ENCODE measurements at places on chromosomes 5 and 9. TPM values are rescaled to one million over a fixed set of nuclear protein-coding genes. Genes with fewer than 3 reads are reported as not detected.

Gene CFAP77
- 0.18 TPM for total RNA-seq

Gene HRCT1
- total RNA-seq = 0.21 TPM

Gene GTF3C4
- 24.9 TPM for total RNA-seq

Gene TSSK1B
- not detected for total RNA-seq

Gene TGFBI
- 3.2 TPM for total RNA-seq

Gene CRHBP
- 2.3 TPM for total RNA-seq

Gene FABP6
- total RNA-seq = 0.48 TPM

Gene FGFR4
- 105 TPM for total RNA-seq

Gene OCLN
- total RNA-seq = 39.9 TPM

Gene APBA1
- total RNA-seq = 0.81 TPM

Gene C5orf52
- not detected for total RNA-seq

- peak; percentile 65 for DNase-seq
Observed at GRCh38 chr9:127915801-127916719, 781 bp downstream of the ST6GALNAC4 start.

DNA sequence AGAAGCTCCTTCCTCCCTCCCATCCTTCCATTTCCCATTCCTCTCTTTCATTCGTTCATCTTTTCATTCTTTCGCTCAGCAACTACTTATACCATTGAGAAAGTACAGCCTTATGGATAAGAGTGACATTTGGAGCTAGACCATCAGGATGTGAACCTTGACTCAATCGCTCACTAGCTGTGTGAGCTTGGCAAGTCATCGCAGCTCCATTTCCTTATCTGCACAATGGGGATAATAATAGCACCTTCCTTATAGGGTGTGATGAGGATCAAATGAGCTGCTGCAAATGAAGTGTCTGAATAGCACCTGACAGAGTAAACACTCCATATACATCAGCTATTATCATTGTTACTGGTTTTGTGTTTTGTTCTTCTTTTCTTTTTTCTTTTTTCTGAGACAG lies 28.1 kb upstream of the SYNPO start:
- DNase-seq = no peak

DNA sequence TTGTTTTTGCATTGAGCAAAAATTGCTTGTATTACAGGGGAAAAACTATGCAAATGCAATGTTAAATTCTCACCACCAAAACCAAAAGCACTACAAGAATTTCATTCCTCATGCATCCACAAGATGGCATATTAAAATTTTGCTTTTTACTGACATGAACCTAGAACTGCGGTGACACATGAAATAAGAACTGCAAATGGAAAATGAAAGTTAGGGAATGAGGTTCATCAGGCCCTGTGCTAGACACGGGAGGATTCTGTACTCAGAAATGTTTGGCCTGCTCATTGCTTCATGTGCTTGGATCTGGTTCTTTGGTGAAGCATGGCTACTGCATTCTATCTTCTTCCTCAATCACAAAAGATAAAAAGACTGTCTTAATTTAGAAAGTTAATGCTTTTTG lies 9.1 kb upstream of the RFK start:
- DNase-seq = no peak

DNA sequence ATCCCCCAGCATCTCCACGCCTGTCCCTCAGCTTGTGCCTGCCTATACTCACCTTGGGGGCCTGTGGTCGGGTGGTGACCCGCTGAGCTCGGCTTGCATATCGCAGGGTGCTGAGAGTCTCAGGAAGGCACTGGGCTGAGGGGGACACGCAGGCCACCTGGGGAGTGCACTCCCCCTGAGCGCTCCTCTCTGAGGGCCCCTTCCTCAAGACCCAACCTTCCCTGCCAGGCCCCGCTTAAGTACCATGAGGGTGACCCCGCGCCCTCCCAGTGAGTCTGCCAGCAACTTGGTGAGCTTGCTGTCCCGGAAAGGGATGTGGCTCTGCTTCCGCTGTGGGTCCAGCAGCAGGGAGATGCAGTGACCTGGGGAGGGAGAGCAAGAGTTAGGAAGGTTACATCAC lies 4.1 kb downstream of the KIF12 start:
- DNase-seq = no peak

- no peak for DNase-seq
Observed at GRCh38 chr9:79008916-79009315, 562.8 kb upstream of the TLE4 start.

DNA sequence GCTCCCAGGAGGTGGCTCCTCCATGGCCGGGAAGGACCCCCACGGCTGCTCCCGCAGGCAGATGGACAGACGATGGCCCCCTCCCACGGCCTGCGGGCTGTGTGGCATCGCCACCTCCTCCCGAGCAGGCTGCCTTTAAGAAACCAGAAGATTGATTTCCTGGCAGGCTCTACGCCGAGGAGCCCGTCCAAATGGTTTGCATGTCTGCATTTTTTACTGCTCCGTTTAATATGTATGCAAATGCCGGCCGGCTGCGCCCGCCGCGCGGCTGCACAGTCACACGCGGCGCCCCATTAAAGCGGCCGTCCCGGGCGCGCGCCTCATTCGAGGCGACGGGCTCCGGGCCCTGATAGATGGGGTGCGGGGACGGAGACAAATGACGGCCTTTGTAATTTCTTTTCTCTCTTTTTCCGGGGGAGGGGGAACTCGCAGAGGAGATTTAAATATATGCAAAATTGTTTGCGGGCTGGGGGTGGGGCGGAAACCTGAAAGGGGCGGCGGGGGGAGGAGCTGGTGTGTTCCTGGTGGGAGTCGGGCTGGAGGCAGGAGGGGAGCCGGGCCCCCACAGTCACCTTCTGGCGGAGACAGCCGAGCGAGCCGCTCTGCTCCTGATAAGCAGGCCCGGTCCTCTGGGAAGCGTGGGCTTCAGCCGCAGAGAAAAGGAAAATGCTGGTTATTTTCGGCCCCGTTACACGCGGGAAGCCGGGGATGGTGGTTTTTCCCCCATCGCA lies 158.7 kb upstream of the IER5L start:
- peak; percentile 89 for DNase-seq

DNA sequence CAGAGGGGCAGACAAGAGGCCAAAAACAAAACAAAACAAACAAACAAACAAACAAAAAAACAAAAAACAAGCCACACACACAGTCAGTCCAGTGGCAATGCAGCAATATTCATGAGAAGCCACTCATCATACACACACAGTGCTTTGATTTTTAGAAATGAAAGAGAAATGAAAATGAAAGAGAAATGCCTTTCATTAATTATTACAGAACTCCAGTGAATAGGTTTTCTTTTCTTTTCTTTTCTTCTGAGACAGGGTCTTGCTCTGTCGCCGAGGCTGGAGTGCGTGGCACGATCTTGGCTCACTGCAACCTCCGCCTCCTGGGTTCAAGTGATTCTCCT lies 36.9 kb downstream of the SPRY4 start:
- DNase-seq = no peak

- DNase-seq = no peak
Observed at GRCh38 chr5:76692651-76693050, 23.3 kb upstream of the F2R start.

GRCh38 chr5:40853632-40854192 lies 12.5 kb downstream of the CARD6 start:
- no peak for DNase-seq

GRCh38 chr5:158953929-158954534 lies 145.7 kb downstream of the EBF1 start:
- DNase-seq = no peak

DNA sequence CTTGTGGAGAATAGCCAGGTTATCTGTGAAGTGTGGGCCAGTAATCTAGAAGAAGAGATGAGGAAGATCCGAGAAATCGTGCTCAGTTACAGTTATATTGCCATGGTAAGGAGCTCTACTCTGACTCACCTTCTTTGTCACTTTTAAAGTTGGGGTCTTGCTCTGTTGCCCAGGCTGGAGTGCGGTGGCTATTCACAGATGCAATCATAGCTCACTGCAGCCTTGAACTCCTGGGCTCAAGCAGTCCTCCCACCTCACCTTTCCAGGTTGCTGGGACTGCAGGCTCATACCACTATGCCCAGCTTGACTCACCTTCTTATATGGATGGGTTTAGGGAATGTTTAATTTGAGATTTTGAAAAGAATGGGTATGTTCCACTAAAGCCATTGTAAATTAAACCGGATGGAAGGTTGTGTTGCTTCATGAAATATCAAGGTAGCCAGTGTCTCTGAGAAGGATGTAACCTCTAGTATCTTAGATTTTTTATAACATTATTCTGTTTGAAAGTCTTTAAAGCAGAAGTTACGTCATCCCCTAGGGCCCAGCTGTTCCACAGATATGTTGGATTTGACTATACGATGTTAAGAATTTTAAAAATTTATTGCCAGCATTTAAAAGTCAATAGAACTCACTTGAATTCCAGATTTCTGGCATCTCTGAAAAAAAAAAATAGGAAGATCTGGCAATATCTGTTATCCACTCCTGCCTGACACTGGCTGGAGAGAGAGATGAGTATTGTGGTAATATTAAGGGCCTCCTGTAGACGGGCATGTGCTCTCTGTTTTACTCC lies 5.1 kb downstream of the CNOT8 start:
- DNase-seq = no peak

DNA sequence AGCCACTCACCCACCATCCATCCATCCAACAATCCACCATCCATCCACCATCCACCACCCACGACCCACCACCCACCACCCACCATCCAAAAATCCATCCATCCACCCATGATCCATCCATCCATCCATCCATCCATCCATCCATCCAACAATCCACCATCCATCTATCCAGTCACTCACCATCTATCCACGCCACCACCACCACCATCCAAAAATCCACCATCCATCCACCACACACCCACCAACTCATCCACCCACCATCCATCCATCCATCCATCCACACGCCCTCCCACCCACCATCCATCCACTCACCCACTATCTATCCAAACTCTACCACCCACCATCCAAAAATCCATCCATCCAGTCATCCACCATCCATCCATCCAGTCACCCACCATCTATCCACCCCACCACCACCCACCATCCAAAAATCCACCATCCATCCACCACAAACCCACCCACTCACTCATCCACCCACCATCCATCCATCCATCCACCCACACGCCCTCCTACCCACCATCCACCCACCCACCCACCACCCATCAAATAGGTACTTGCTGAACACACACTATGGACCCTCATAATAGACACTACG lies 9.0 kb downstream of the DPH7 start:
- DNase-seq = no peak

GRCh38 chr5:179267071-179267670 lies 78.1 kb downstream of the ADAMTS2 start:
- peak; percentile 81 for DNase-seq

DNA sequence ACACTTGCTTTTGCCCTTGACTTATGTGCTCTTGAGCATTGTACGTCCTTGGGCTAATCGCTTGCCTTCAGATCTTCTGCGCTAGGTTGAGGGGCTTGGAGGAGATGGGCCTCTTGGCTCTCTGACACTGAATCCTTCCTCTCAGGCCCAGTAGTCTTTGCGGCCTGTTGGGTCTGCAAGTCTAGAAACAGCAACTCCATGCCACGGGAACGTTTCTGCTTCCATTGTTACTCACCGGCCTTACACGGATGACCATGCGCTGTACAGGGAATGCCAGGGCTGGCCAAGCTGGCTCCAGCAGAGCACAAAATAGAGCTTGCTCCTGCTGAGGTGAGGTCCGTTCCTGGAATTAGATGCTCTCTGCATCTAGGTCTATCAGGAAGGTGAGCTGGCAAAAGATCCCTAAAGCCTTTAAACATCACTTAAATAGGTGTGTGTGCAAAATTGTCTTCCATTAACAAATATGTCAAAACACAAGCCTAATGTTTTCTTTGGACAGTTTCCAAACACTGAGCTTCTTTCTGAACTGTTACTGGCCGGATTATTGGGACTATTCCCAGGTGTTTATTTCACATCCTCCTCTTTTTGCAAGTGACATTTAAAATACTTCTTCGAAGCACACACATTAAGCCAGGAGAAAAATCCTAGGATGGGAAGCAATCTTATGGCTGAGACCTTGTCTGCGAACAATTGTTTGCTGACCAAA lies 29.7 kb downstream of the DAPK1 start:
- no peak for DNase-seq

- no peak for DNase-seq
Observed at GRCh38 chr9:25724424-25724823, 46.2 kb upstream of the TUSC1 start.

DNA sequence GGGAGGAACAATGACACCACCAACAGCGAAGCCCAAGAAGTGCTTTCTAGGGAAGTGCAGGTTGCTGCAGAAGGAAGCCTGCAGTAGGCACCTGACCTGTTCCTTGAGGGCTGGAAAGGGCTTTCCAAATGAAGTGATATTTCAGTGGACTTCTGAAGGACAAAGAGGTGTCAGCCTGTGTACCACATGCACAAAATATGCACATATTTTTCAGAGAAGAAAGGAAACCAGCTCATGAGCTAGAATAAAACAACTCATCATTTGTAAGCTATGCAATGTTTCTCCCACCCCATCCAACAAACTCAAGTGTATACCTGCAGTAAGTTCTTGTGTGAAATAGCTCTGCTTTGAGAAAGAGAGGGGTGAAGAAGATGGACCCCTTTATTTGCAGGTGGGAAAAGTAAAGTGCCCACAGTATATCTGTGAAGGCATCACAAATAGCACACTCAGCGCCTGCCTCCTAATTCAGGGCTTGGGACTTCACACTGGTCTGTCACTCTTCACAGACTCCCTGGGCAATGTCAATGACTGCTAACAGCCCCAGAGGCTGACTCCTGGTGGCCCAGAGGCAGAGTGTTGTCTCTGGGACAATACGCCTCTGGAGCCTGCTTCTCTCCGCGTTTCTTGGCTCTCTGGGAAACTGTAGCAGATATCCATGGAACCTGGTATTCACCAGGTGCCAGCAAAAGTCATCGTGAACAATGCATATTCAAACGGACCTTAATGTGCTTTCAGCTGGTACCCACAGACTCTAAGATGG lies 198.1 kb upstream of the EFNA5 start:
- DNase-seq = no peak

DNA sequence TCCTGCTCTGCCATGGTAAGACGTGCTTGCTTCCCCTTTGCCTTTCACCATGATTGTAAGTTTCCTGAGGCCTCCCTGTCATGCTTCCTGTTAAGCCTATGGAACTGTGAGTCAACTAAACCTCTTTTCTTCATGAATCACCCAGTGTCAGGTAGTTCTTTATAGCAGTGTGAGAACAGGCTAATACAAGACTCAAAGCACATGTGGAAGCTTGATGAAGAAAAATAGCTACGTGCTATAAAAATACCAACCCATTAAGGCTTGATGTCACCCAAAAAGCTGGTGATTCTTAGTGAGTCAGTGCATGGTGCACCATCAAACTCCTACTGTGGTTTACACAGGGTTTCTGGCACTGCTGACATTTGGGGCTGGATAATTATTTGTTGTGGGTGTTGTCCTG lies 332.2 kb downstream of the TMEM167A start:
- DNase-seq = no peak

DNA sequence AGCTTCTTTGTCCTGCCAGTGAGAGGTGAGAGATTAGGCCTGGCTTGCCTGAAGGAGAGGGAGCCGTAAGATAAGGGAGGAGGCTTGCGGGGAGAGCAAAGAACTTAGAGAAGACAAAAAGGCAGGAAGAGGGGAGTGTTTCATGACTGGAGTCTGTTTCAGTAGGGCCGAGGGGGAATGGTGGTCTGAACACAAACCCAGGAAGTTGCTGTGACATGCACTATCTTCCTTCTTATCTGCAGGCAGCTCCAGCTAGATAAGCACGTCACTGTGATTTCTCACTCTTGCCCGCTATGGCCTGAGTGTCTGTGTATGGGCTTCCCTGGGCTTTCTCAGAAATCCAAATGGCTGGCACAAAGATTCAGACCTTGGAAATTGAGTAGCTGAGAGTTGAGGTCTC lies 307.5 kb upstream of the CLINT1 start:
- no peak for DNase-seq

GRCh38 chr9:19781240-19781639 lies 7.6 kb downstream of the SLC24A2 start:
- no peak for DNase-seq

All from H7 (cell line).